ENCODE measurements at places on chromosomes 1 and 21.

- DNase-seq, result peak; percentile 49
Measured at GRCh38 chr1:242454262-242455051, 70.0 kb downstream of the PLD5 start.

GRCh38 chr21:45937721-45938452 is 43.7 kb upstream of the COL6A1 start:
- no peak for DNase-seq

DNA sequence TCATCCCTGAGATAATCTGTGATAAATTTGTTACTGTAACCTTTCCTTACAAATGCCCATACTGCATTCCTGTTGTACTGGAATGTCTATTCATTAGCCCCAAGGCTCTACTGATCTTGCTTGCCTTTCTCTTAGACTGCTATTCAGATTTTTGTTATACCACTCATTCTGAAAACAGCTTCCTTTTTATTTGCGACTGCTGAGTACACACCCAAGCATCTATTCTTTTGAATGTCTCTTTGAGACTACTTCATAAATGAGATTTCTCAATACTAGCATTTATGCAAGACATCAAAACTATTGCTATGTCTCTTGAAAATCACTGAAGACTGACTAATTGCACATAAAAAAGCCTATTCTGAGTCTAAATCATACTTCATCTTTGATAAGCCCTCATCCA is 38.6 kb downstream of the DENND1B start:
- DNase-seq, result no peak

DNA sequence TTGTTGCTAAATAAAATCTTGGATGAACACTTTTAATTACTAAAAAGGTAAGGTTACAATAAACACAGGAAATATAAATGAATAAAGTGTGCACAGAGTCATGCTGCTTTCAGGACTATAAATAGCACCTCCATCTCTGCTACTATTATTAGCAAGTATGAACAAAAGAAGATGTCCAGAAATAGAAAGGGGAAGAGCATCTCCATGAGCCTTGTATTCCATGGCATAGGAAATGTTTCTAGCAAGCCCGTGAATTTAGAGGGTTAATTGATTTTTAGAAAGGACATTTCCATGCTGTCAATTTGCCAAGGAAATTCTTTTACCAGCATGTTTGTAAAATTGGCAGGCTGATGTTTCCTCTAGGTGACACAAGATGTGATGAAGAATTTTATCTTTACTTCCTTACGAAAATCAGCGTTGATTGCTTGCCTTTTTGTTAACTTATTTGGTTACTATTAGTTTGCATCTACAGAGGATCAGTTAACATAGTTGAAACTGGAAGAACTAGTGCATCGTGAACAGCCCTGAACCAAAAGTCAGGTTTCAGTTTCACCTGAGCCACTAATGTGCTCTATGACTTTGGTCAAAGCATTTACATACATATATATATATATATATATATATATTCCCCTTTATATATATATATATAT is 45.3 kb downstream of the NR5A2 start:
- DNase-seq, result no peak

DNA sequence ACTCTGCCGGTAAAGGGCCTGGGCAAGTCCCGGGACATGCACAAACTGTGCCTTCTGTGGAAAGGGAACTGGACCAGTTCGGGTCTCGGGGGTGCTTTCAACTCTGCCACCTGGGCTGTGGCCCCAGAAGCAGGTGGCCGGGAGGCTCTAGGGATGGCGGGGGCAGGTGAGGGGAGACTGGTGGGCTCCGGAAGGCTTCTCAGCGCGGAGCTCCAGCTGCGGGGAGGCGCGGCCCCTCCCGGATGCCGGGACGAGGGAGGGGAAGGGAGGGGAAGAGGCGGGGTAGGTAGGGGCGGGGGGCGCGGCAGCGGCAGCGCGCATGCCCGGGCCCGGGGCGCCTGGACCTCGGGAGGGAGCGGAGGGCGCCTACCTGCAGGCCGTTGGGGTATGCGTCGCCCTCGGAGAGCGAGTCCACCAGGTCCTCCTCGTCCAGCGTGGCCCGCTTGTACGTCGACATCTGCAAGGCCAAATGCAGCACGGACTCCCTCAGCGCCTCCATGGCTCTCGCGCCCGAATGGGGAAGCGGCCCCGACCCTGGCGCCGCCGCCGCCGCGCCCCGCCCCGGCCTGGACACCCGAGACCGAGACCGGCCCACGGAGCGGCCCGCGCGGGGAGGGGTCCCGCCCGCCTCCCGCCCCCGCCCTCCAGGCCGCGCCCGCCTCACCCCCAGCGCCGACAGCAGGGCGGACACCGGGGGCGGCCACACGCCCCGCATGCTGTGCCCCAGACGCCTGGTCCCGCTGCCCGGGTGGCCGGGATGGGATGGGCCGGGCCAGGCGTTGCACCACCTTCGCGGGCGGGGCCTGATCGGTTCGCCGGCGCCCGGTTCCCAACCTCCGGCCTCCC is at the start of gene ECE1:
Gene ECE1, minus strand, starts transcription at position 764 of the 846 bp plus-strand sequence. Its CDS starts 49 bp downstream, at position 715.
- DNase-seq, result no peak

GRCh38 chr1:170273291-170274130 is 127.8 kb downstream of the NTMT2 start:
- no peak for DNase-seq

- no peak for DNase-seq
Measured at GRCh38 chr21:28627691-28628090, 365.0 kb downstream of the LTN1 start.

- DNase-seq, result no peak
Measured at GRCh38 chr21:42235593-42235992, 16.7 kb downstream of the ABCG1 start.

DNA sequence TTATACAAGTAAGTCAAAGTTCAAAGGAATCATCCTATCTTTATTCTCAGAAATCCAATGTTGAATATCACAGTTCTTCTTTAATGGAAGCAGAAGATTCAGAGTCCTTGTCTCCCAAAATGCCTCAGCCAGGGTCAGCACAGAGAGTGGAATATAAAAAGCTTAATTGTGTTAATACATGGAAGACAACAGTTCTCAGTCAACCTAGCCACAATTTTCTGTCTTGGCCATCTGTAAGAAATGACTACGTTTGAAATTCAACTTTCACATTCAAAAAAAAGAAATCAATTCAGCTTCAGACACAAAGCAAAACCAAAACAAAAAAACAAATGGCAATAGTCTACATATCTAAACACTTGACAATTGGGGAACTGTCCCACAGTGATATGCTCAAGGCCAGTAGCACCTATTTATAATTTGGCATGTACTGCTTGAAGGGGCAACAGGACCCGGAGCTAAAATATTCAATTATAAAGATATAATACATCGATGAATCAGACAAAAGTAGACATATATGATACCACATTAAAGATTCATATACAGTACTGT is 27.3 kb upstream of the GLIS1 start:
- DNase-seq, result no peak

GRCh38 chr1:108961752-108962486 is 1.4 kb downstream of the CLCC1 start:
- no peak for DNase-seq
